ENCODE measurements at places on chromosomes 7 and 10.

GRCh38 chr7:149495785-149496641 lies 1.6 kb downstream of the ZNF746 start:
- DNase-seq: no peak

DNA sequence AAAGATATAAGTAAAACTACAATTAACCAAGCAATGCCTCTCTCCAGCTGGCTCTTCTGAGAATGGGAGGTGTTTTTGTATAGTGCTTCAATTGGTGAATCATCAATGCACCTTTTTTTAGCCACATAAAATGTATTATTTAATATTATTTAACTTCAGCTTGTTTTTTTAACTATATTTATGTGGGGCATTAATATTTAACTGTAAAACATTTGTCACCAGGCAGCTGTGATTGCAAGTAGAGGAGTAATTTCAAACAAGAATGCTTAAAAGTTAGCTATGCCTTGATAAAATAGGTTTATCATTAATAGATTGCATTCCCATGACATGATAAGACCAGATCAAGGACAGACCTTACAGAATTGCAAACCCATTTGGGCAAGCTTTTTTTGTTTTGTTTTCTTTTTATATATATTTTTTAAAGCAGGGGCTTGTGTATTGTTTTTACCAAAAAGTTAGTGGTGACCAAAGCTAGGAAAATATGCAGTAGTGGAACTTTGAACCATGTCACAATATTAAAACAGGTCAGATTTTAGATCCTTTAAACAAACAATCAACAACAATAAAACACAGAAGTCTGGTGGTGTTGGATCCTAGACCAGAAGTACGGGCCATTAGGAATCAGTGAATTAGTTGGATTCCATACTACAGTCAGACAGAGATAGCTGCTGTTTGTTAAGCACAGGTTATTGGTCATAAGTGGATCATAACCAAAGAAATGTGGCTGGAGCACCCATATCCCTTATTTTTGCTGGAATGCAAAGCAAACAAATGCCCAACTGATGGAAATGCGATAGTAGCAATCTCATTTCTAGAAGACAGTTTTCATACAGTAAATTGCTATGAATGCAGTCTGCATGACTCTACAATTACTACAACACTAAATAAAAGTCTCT lies 2.9 kb downstream of the CAV2 start:
- no peak for DNase-seq

- DNase-seq: no peak
Measured at GRCh38 chr10:91684841-91685240, 52.0 kb upstream of the PPP1R3C start.

DNA sequence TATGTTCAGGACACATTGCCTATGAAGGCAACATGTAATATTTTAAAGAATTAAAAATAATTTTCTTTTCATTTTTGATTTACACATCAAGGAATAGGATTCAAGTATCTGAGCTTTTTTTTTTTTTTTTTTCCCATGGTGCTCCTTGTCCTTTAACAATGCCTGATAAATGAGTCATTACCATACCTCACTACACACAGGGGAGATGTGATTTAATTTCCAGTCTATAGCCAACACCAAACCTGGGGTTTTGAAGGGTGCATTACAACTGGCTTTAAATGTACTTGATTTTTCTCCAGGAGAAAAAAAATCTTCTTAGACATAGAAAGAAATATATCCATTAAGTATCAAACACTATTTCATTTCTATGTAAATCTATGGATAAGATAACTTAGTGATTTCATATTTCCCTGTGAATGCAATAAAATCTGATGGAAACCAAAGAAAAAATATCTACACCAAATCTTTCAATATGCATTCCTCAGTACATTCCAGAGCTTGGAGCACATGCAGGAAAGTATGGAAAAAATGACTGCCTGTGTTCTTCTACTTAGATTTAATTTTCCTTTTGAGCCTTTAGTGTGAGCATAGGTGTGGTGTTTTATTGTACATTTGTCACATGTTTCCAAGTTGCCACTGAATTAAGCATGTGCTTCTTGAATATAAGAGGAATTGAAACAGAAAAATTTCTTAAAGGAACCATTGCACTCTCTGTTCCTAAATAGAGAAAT lies 204.8 kb upstream of the MEOX2 start:
- DNase-seq: no peak

GRCh38 chr7:125670926-125671572 lies 741.4 kb upstream of the POT1 start:
- DNase-seq: no peak

DNA sequence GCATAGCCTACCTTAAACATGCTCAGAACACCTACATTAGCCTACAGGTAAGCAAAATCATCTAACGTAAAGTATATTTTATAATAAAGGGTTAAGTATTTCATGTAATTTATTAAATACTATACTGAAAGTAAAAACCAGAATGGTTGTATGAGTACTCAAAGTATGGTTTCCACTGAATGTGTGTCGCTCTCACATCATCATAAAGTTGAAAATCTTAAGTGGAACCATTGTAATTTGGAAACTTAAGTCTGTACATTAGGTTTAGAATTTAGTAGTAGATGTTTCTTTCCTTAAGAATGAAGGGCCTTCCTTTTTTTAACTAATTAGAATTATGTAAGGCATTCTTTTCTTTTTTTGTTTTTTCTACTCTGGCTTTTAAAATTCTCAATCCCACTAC lies 240.0 kb upstream of the AOAH start:
- no peak for DNase-seq

Data from activated T-helper 2 cell treated with anti-CD3 and anti-CD28 coated beads, Interferon-gamma antibody, Interleukin-2, Interleukin-4, amounts not matched to agents 10 μg/mL and 5 μg/mL and 100 μg/mL, durations not matched to agents 14 hours and 24 hours and 36 hours (primary cell).